Fibroblast of mammary gland (primary cell): ENCODE measurements at places on chromosomes 2 and 18.
A peak's percentile ranks its signal among the peaks of the same experiment; 100 is the strongest.

- DNase-seq, result no peak
Measured at GRCh38 chr2:219566640-219567039, 4.7 kb downstream of the OBSL1 start.

DNA sequence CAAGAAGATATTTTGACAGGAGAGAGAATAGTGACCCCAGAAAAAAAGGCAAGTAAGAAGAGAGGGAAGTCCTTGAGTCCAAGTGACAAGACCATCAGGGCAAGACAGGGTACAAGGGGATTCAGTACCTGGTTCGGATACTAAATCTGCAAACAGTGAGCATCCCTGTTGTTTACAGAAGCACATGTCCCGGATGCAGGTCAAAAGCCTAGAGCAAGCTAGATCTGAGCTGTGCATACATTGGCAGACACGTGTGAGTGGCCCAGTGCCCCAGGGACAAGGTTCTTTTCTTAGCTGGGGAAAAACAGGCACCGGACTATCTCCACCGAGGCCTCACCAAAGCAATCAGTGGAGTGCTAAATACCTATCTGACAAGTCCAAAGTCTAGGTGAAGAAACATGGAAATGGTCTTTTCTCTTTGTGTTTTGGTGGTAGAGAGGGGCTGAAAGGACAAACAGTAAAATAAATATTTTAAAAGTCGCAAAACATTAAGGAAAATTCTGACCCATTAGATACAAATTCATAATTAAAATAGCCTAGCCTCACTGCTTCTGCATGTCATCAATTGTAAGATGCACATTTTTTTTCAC lies 165.2 kb downstream of the SUCLG1 start:
- no peak for DNase-seq

DNA sequence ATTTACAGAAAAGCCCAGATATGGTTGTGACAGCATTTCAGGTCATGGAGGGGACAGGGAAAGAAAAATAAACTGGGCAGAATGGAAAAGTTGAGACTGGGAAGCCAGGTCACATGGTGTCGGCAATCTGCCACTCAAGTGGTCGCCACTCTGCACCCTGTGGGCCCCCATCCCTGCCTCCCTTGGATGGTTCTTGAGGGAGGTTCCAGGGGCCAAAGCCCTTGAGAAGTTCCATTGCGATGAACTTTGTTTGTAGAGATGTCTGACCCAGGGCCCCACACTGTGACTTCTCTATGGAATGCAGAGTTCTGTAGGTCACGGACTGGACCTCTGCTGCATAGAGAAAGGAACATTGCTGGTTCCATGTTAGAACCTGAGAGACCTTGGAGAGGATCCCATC lies 105.7 kb upstream of the SLC14A2 start:
- DNase-seq, result no peak

DNA sequence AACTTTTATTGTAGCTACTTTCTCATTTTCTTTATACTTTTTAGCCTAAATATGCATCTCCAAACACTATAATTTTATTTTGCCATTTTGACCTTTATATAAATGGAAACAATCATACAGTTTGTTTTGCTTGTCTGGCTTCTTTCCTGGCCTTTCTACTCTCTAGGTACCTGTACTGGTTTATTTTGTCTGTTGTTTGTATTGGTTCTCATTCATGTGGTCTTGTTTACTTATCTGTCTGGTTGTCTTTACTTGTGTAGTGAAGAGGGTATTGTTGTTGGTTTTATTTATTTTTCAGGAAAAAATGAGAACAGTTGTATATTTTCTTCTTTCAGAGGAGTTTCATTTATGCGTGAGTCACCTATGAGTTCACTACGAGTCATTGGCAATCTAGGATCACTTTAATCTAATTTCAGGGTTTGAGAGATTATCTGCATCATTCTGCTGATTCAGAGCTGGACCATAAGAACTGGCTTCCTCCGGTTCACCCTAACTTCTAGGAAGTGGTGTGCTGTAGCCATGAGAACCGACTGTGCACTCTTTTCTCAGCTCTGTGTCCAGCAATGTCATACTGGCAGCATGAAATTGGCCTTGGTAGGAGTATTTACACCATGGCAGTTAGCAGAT lies 33.1 kb upstream of the HDAC4 start:
- peak; percentile 92 for DNase-seq

DNA sequence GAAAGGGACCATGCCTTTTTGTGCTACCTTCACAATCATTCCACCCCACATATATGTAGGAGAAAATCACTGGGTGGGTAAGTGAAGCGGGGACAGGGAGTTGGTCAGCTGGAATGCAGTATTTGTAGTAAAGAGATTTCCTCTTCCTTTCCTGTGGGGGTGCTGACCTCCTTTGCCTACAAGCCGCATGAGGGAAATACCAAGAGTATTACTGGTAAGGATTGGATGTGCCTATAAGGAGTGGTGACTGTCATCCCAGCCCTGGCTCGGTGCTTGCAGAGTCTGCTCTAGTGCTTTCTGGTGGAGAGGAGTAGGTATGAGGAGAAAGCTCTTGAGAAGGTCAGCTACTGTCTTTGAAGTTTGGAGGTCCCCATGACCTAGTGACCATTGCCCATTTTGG lies 324.6 kb downstream of the HRH4 start:
- DNase-seq, result no peak

- DNase-seq, result no peak
Measured at GRCh38 chr2:101410114-101410513, 22.8 kb upstream of the CREG2 start.

GRCh38 chr2:34545486-34546136 lies 946.5 kb upstream of the FAM98A start:
- DNase-seq, result no peak

- peak; percentile 39 for DNase-seq
Measured at GRCh38 chr2:212135739-212136138, 402.9 kb downstream of the ERBB4 start.

- no peak for DNase-seq
Measured at GRCh38 chr2:8437228-8437948, 244.5 kb upstream of the ID2 start.

DNA sequence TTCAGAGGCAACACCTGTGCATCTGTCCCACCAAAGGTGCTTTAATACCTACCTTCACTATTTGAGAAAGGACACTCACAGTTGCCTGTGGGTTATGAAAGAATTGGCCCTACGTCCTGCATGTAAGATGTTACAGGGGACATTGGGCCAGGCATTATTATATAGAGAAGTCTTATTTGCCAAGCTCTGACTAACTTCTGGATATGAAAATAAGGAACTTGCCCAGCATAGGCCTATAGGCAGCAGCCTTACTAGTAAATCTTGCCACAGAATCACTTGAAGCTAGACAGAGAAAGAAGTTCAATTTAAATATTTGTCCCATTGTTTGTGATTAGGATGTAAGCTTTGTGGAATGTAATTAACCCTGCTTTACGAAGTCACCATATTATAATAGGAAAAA lies 41.7 kb downstream of the NLRC4 start:
- no peak for DNase-seq

DNA sequence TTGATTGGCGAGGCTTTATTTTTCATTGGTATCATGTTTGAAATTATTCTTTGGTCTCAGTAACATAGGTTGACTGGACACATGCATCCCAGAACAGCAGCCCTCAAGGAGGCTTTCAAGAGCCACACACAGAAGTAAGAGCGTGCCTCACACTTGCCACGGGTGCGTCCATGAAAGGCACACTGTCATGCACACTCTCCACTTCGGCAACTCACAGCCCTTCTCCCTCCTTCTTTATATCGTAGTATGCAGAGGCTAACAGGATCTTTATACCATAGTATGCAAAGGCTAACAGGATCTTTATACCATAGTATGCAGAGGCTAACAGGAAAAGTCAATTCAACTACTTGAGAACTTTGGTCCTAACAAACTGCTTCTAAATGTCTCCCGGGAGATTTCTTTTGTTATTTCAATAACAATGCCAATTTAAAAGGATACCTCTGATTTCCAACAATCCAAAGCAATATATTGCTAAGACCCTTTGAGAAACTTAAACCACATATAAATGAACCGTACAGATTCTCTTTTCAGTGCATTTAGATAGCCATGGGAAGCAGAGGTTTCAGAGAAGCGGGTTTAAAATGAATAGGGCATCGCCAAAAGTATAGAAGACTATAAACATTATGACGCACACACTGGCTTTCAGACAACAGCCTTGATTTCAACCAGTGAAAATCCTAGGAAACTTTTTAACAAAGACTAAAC lies 26.5 kb upstream of the ZNF516 start:
- DNase-seq, result no peak
